ENCODE measurements at places on chromosomes 2 and 18. TPM values are rescaled to one million over a fixed set of nuclear protein-coding genes. Genes with fewer than 3 reads are reported as not detected.

DNA sequence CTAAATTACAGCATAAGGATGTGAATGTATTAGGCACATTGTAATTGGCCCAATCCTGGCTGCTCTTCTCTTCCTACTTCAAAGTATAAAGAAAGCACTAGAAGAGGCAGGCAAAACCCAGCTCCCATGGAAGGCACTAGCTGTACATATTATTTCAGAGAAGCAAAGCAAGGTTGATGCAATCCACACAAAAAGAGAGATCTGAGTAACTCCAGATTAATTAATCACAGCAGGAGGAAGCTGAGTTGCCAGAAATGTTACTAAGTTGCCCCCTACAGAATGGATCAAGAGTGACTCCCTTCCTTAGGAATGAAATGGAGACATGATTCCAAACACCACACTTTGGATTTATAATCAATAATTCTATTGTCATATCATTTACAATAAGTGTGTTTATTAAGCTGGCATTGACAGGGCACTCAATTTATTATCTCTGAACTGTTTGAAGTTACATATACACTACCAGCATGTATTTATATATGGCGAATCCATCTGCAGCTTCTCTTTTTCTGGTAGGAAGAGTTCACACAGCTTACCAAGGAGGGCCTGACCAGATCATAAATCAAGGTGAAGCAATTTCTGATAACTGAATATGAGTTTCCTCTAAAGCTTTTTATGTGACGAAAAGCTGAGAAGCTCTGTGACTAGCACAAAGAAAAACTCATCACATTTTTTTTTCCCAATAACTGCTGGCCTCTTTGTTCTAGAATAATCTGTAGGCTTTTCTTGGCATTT lies 393.1 kb upstream of the LYPD1 start:
- no peak for DNase-seq

DNA sequence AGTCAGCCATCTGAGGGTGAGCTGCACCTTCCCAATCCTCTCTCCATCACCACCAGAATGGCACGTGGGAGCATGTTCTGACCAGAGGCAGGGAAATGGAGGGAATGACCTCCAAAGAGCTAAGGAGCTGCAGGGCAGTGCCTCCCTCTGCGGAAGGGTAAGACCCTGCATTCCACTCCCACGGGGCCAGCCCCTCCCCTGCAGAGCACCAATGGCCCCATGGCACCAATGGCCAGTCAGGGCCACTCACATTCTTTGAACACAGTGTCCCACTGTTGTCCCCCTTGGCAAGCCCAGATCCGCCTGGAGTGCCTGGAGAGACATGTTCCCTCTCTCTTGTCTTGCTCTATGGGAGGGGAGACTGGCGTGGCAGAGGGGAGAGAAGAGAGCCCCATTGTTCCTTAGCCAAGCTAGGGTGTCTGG lies 164.4 kb downstream of the TNS1 start:
- no peak for DNase-seq

- DNase-seq = no peak
Observed at GRCh38 chr2:11019614-11020013, 107.9 kb downstream of the KCNF1 start.

DNA sequence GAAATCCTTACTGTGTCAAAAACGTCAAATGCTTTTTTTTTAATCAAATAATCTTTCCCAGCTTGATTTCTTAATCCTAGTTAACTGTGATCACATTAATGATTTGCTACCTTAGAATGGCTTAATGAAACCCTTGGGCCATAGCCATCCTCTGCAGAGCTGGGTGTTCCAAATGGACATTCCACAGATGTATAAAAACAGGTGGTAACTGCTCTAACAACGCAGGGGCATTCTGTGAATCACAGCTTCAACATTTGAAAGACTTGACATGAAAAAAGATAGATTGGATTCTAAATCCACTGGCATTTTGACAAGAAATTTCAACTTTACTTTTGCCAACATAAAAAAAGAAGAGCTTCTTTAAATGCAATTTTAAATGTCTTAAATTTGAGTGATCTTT lies 69.8 kb upstream of the RASGRP3 start:
- DNase-seq = peak; percentile 31

DNA sequence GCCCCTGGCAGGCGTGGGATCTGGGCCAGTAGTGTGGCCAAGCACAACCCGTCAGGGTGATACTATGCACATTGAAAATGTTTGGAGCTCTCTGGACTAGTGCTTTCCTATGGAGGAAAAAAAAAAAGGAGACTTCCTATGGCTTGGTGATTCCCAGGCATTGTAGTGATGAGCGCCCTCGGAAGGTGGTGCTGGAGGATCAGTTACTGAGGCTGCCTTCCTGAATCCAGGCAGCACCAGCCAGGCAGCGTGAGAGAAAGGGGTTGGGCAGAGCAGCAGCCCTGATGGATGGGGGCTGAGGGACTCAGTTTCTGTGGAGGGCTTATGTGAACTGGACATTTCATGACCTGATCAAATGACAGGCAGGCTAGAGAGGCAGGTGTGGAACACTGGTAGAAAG lies 70.9 kb downstream of the CHRNA1 start:
- no peak for DNase-seq

DNA sequence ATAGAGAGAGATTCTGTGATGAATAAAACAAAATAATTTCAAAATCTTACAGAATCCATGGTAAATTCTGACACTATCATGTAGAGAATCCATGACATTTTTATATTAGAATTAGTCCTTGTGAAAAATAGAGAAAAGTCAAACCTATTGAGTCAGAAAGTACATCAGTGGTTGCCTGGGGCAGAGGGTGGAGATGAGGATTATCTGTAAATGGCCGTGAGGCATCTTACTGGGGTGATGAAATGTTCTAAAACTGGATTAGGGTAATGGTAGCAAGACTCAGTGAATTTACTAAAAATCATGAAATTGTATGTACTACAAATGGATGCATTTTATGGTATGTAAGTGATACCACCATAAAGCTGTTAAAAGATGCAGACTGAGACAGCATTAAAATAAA lies 323.1 kb downstream of the SLC8A1 start:
- no peak for DNase-seq

GRCh38 chr2:225041207-225041850 lies 939 bp downstream of the DOCK10 start:
- DNase-seq = peak; percentile 71

DNA sequence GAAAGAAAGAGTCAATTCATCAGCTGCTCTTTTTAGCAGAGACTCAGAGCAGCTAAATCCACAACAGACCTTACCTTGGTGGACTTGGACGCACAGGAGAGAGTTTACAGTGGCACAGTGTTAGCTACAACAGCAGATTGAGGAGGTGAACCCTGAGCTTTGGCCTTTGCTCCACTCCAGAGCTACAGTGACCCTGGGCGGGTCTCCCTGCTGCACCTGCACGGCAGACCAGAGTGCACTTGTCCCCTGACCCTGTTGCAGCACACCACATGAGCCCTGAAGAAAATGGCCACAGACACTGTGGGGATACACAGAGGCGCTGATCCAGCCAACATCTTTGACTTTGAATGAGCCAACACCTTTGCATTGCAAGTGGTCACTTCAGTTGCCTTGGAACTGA lies 11.0 kb downstream of the SLC19A3 start:
- DNase-seq = no peak

DNA sequence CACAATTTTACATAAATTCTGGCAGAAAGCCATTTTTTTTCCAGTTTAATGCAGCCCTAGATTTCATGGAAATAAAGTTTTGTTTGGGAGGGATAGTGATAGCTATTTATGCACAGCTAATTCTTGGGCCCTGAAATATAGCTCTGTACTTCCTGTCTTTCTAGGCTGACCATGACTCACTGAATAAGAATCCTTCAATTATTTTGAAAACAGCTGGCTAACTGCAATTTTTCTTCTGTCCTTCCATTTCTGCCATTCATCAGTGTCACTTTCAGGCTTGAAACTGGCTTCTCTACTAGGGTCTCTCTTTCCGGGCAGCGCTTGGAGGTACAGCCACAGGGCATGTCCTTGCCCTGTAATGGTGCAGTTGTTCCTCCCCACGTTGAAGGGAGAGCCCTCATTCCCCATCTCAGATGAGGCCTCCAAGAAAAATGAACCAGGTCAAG lies 97.1 kb upstream of the TMEM178A start:
- peak; percentile 90 for DNase-seq

- DNase-seq = no peak
Observed at GRCh38 chr2:228602288-228602687, 420.8 kb upstream of the SPHKAP start.

DNA sequence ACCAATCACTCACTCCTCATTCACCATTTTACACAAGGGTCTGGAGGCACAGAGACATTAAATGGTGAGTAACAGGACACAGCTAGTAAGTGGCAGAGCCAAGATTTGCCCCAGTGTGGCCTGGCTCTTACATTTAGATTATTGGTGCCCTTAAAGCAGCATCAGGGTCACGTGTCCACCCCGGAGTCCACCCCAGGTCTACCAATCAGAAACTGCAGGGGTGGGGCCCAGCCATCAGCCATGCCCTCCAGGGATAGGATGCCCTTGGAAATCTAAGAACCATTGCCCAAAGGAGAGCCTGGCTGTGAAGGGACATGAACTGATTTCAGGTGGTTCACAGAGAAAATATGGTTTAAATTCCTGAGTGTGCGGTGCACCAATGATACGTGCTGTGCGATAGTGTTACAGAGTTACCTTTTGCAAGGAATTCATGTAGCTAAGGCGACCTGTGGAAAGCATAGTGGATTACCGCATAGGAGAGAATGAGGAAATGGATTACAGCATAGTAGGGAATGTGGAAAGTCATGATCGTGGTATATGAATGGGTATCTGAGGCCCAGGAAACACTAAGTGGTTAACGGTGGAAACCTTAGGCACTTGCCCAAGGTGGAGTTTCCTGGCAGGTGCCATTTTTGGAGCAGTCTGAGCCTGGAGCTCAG lies 17.8 kb downstream of the IGFBP5 start:
- DNase-seq = peak; percentile 10

- DNase-seq = peak; percentile 86
Observed at GRCh38 chr2:62478093-62478580, 27.9 kb downstream of the TMEM17 start.

- DNase-seq = peak; percentile 28
Observed at GRCh38 chr2:36329746-36330472, 25.7 kb upstream of the CRIM1 start.

DNA sequence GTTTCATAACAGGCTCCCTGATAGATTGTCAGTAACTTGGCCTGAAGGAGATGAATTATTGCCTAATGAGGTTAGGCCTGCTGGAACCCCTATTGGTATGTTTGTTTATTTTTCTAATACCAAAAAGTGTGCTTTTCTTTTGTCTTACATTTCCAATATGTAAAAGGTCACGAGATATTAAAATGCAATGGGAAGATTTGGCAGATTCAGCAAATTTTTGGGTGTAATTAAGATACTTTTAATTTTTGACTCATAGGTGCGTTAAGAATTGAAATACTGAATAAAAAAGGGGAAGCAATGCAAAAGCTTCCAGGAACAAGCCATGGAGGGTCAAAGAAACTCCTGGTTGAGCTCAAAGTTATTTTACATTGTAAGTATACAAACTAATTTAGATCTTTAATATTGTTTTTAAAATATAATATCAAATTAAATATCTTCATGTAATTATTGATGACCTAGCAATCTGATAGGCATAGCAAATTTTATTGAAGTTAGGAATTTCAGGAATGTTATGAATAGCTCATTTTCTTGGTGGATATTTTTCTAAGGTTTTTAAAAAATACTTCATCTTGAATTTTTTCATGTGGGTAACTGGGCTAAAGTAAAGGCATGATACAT lies 52.1 kb downstream of the SMCHD1 start:
- DNase-seq = no peak

GRCh38 chr2:221774136-221774535 lies 202.0 kb upstream of the EPHA4 start:
- DNase-seq = no peak

DNA sequence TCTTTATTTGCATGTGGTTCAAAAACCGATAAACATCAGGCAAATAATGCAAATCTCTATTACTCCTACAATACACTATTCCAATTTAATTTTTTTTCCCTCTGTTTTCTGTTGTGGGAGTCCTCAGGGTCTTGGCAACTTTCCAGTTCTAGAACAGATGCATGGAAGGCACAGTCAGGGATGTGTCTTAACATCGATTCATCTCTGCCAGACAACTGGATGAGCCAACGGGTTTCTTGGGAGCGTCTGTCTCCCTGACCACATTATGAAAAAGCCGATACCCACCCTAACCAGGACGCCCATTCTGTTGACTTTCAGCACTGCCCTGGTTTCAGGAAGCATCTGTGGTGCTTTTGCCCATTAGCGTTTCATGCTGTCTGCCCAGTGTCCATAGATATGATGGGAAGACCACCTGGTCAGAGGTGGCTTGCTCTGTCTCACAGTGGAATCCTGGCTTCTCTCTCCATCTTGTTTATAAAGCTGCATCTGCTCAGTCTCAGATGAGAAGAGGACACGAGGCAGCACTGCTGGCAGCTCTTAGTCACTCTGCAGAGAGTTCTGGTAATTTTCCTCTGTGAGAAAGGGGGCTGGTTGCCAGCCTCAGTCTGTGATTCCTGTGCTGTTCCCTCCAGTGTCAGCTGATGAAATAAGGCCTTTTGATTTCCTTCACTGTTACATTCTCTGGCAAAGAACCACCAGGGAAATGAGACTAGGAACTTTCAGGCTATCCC lies 57.9 kb upstream of the KCNE4 start:
- peak; percentile 98 for DNase-seq

POTEJ gene
- 0.04 TPM for total RNA-seq

ATP8B1 gene
- total RNA-seq = 5.2 TPM

FEV gene
- total RNA-seq = not detected

CYTIP gene
- total RNA-seq = 0.84 TPM

PCGF1 gene
- total RNA-seq = 11.4 TPM

FAP gene
- total RNA-seq = 89.1 TPM

ACTG2 gene
- 1.3 TPM for total RNA-seq

VWA3B gene
- total RNA-seq = 0.13 TPM

GPR35 gene
- total RNA-seq = 1.1 TPM

MTCL1 gene
- total RNA-seq = 20.9 TPM

Data from muscle of leg (tissue), 16 donors.